ENCODE measurements at places on chromosomes 2 and 18.

- peak; percentile 51 for DNase-seq
Observed at GRCh38 chr2:172427990-172428831, 825 bp downstream of the ITGA6 start.

DNA sequence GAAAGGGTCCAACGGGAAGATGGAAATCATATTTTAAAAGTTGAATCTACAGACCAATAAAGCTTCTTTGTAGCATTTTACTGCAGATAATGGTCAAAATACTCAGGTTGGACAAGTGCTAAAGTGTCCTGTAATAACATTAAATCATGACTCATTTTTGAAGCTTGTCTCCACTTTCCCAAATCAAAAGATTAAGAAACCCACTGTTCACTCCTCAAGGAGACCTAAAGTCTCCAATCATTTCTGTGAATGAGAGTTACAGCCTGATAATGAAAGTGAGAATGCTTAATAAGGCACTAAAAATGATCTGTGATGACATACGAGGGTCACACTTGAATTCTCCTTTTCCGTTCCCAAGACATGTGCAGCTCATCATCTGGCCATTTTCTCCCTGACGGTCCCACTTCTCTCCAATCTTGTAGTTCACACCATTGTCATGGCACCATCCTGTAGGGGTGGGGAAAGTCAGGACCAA lies 53.4 kb downstream of the ATIC start:
- no peak for DNase-seq

DNA sequence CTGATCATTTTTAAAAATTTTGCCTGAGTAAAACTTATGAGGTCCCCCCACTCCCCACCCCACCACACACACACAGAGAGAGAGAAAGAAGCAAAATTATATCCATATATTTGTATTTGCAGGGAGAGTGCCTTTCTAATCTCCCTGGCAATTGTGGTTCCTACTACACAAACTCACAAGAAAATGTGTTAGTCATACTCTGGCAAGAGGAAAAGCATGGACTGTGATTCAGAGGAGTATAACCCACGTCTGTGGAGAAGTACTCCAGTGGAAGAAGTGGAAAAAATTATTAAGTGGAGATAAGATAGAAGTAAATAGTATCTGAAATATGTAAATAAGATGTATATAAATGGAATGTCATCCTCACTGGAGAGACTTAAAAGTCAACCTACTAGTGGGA lies 114.0 kb downstream of the DSEL start:
- no peak for DNase-seq

DNA sequence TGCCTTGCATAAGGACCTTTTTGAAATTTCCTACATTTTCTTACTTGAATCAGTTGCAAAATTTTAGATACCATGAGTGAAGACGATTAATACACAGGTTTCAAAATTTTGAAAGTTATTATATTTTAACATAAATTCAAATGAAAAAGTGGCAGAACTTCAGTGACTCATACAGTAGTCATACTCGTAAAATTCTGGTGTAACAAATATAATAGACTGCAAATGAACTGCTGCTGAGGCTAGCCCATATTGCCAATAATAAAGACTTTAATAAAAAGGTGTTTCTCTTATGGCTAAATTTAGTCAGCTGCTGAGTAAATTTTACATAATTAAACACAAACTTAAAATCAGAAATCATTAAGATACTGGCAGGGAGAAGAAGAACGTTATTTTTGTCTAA lies 36.9 kb downstream of the MSH6 start:
- no peak for DNase-seq

DNA sequence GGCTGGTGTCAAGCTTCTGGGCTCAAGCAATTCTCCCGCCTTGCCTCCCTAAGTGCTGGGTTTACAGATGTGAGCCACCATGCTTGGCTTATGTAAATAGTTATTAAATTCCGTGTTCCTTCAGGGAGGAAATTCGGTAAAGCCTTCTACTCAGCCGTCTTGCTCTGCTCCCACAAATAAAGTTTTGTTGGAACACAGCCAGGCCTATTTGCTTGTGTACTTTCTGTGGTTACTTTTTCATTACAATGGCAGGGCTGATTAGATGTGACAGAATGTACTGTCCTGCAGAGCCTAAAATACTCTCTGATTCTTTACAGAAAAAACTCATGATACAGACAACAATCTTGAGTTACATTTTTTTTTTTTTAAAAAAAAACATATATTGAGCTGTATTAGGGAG lies 68.8 kb upstream of the TACR1 start:
- no peak for DNase-seq

DNA sequence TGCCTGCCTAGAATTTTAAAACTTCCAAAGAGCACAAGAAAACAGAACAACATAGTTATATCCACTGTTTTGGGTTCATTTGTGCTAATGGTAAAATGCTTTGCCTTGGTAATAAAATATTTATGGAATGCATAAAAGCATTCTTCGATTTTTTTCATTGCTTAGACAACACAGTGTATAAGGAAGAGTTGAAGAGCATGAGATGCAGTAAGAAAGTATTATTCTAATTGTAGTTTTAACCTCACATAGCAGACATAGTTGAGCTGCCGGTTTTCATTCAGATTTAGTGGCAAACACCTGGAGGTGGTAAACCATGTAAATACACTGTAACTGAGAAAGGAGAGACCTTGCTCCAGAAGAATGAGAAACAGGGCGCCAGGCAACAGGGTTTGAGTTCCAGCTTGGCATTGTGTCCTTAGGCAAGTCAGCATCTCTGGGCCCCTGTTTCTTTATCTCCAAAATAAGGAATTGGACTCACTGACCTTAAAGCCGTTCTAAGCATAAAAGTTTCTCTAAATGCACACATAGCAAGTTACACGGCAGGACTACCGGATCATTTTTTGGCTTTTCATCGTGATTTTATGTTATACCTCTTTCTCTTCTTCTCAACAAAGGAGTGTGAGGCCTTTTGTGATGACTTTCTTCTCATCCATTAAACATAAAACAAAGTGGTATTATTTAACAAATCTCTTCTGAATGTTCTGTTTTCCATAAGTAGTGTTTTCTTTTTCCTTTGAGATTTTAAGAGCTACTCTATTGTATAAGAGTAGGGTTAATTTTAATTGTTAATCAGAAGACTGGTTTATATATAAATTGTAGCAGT lies 7.9 kb downstream of the UGP2 start:
- no peak for DNase-seq

- DNase-seq: no peak
Observed at GRCh38 chr2:32189011-32189410, 23.3 kb downstream of the SLC30A6 start.

GRCh38 chr2:25032901-25033300 lies 9.0 kb upstream of the EFR3B start:
- DNase-seq: no peak

GRCh38 chr2:151869291-151869690 lies 41.1 kb upstream of the ARL5A start:
- no peak for DNase-seq

- DNase-seq: no peak
Observed at GRCh38 chr2:147530033-147530432, 314.8 kb upstream of the ACVR2A start.

DNA sequence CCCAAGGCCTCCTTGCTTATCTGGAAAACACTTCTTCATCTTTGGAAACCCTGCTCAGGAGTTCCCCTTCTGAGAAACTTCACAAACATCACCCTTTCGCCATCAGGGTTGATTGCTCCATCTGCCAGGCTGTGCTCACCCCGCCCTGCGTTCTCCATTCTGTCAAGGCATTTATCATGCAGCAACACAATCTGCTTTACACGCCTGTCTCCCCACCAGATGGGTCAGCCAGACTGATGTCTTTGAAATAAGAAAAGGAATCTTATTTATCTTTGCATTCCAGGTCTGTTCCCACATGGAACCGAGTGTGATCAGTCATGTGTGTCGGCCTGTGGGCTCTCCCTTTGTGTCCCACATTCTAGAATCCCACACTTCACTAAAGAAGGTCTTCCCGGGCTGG lies 110.0 kb upstream of the ARL4C start:
- DNase-seq: no peak

DNA sequence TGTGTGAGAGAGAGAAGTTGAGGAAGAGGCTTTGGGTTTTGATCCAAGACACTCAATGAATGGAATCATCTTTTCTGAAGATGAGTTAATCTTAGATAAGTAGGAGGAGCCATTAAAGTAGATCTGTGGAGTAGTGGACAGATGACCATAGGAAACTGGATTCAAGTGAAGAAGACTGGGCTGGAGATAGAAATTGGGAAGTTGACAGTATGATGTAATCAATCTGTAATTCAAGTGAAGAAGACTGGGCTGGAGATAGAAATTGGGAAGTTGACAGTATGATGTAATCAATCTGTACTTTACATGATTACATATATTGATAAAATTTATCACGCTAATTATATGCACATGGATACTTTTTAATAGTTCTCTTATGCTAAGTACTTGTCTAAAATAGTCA lies 92.8 kb downstream of the PHLPP1 start:
- DNase-seq: no peak

- no peak for DNase-seq
Observed at GRCh38 chr2:174051741-174052583, 86.8 kb upstream of the SP3 start.

GRCh38 chr2:241226723-241227572 lies 38.5 kb downstream of the ANO7 start:
- DNase-seq: no peak

DNA sequence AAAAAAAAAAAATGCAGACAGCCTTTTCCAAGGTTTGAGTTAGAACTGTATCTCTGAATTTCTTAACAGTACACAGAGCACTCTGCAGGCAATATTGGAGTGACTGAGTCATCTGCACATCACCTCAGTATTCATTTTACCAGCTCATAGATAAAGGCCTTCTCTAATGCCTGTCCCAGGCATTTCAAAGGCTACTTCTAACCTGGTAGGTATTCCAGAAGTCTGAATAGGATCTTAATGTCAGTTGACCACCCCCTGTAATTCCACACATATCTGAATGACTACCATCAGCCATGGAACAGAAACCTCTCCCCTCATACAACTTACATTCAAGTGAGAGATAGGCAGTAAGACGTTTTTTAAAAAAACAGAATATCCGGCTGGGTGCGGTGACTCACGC lies 9.0 kb downstream of the METTL21A start:
- no peak for DNase-seq

GRCh38 chr2:188599140-188599539 lies 307.5 kb downstream of the GULP1 start:
- no peak for DNase-seq

DNA sequence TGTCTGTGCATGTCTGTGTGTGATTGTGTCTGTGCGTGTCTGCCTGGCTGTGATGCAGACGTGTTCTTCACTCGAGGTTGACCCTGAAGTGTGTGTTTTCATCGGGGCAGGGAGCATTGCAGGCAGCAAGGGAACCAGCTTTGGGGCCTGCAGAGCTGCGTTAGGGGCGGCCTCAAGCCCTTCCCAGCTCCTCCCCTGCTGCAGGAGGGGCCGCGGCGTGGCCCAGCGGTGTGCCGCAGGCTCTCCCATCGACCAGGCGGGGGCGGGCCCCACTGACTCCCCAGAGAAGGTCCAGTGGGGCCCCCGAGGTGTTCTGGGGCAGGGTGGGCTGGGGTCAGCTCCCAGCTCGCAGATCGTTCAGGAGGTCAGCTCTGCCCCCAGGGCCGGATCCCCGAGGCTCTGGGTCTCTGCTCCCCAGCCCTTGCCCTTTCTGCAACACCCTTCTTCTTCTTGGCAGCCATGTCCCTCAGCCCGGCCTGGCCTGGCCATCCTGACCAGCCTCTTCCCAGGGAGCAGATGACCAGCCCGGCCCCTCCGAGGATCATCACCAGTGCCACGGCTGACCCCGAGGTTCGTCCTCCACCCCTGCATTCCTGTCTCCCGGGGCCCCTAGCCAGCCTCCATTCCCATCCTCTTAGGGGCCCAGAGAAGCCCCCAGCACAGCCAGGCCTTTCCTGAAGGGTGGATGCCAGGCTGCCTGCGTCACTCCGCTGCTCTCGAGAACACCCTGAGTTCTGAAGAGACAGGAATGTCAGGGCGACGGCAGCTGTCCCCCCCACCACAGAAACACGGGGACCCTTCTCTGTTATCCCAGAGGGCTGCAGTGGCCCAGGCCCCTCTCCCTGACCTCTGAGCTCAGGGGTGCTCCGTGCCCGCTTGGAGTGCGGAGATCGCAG lies 11.1 kb upstream of the KLHL30 start:
- DNase-seq: no peak

DNA sequence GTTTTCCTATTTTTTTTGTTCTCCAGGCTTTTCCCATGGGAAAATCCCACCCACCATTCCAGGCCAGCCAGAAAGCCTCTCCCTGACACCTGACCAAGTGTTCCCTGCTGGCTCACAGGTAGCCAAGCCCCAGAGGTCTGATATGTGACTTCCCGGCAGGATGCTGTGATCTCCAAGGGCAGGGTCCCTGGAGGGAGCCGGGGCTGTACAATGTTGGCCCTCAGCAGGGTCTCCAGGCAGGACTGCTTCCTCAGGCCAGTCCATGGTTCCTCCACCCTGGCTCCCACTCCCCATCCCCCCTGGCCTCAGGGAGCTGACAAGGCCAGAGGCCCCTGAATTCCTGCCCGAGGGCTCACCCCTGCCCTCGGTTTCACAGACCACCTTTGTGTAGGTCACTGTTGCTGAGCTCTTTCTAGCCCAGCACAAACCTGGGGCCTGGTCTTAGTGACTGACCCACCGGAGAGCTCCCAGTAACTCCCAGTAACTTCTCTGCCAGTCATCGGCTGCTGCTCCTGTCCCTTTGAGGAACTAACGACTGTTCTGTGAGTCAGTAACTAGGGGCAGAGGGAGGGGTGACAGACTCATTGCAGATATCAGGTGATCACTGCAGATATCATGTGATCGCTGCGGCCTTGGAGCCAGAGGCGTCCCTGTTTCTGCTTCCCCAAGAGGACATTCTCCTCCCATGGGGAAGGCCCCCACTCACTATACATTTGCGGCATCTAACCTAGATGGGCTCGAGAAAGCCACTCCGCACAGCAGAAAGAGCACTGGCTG lies 38.7 kb downstream of the SDC1 start:
- no peak for DNase-seq

- no peak for DNase-seq
Observed at GRCh38 chr18:45081566-45082181, 401.0 kb downstream of the SETBP1 start.

DNA sequence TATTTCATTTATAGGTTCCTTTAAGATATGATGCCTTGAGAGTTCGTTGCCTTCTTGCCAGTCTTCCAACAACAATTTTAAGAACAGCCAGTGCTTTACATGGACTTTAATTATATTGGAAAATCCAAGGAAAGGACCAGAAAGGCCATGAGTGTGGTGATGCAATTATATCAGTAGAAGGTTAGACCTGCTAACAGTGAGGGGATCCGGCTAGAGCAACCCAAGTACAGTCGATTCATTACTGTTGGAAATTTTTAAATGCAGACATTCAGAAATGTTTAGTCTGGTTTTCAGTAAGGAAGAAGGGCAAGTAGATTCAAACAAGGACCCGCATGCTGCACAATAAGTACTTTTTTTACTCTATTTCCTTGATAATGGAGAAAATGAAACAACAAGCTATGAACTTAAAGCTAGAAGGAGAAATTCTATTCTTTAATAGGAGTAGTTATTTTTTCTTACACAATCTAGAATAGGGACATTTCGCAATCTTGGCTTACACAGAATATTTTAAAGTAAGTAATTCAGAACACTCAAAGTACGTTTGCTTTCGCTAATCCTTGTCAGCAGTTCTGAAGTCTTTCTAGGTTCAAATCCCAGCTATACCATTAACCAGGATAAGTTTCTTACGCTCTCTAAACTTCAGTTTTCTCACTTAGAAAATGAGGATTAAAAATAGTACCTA lies 405.5 kb downstream of the MEIS1 start:
- DNase-seq: no peak

- DNase-seq: no peak
Observed at GRCh38 chr2:62423883-62424458, 82.0 kb downstream of the TMEM17 start.

GRCh38 chr2:54560146-54560881 lies 104.2 kb downstream of the SPTBN1 start:
- DNase-seq: peak; percentile 63

GRCh38 chr2:41313082-41313481 lies 734.7 kb upstream of the PKDCC start:
- no peak for DNase-seq

Data from B cell (primary cell).